ENCODE measurements at places on chromosomes 4 and X. TPM values are rescaled to one million over a fixed set of nuclear protein-coding genes. Genes with fewer than 3 reads are reported as not detected.

- no peak for DNase-seq
Observed at GRCh38 chr4:69073375-69073774, 22.9 kb upstream of the UGT2B7 start.

DNA sequence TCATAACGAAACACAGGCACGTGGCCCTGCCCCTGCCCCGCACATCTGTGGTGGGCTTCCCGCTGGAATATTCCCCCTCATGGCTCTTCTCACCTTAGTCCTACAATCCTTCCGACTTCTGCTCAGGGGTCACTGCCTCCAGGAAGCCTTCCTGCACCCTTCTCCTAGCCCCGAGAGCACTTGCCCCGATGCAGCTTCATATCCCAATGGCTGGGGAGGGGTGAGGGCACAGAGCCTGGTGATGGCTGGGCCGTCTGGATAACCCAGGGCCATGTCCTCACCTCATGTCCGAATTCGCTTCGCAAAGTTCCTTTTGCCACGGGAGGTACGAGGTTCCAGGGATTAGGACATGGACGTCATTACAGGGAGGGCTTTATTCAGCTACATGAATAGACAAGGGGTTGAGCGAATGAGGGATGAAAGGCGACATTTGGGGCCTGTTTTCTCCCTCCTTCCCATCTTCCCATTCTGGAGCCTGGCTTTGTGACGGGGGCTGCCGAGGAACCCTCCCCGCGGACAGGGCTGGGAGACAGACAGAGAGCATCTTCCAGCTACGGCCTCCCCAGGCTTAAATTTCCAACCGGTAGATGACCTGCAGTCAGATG lies 35.5 kb upstream of the HMX1 start:
- no peak for DNase-seq

DNA sequence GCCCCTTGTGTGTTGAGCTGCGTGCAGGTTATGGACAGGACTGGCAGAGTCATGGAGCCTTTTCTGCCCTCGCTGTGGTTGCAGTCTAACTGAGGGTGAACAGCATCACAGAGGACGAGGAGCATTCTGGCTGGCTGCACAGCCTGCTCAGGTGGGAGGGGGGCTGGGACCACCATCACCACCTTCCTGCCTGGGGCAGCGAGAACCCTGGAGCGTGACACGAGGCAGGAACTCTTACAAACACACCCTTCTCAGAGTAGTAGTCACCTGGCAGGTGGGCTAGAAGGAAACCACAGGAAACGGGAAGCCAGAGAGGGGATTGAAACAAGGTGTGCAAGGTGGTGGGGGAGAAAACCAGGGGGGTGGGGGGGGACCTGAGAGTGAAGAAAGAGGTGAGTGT lies 25.6 kb downstream of the TKTL1 start:
- DNase-seq: no peak

- peak; percentile 25 for DNase-seq
Observed at GRCh38 chrX:108199691-108200090, 108.1 kb downstream of the ATG4A start.

DNA sequence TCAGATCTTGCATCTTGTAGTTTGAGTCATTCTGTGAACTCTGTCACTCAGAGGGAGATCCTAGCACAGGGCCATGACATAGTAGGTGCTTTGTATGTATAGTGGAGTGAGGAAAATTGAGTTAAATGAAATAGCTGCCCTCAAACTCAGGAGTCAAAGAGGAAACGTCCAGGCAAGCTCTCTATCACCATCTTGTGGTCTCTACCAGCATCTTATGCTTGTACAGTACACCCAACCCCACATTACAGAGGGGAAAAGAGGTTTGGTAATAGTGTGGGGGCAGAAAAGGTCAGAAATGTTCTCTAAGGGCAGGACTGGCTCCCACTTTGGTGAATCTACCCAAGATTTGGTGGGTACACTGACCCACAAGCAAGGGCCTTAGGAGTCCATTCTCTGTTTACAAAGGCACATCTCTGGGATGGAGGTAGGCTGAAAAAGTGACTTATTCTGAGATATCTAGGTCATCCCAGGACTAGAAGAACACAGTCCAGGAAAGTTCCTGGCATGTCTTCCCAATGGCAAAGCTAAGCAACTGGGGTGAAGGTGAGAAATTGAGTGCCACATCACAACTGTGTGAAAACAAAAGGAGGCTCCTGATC lies 131.8 kb downstream of the OR13H1 start:
- no peak for DNase-seq

- no peak for DNase-seq
Observed at GRCh38 chrX:147735364-147735763, 176.4 kb upstream of the FMR1 start.

DNA sequence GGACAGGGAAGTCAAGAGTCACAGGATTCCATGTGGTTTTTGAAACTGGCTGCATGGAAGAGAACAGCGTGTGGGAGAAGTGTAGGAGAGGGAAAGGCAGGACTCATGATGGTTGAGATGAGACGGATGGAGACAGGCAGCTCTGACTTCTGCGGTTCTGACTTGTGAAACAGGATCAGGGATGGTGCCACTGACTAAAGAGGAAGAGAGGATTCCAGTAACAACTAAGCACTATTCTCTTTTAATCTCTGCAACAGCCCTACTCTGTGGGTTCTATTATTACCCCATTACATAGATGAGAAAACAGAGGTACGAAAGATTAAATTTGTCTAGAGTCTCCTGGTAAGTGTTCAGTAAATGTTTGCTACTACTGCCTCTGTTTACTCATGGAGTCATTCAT lies 156.3 kb downstream of the CBR4 start:
- DNase-seq: no peak

DNA sequence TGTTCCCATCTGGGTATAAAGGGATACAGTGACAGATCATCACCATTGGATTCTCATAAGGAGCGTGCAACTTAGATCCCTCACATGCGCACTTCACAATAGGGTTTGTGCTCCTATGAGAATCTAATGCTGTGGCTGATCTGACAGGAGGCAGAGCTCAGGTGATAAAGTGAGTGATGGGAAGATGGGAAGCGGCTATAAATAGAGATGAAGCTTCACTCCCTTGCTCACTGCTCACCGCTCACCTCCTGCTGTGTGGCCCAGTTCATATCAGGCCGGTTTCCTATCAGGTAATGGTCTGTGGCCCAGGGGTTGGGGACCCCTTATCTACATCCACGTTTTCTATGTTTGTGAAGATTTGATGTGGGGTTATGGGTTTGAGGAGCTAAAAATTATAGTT lies 43.7 kb downstream of the FAT4 start:
- no peak for DNase-seq

DNA sequence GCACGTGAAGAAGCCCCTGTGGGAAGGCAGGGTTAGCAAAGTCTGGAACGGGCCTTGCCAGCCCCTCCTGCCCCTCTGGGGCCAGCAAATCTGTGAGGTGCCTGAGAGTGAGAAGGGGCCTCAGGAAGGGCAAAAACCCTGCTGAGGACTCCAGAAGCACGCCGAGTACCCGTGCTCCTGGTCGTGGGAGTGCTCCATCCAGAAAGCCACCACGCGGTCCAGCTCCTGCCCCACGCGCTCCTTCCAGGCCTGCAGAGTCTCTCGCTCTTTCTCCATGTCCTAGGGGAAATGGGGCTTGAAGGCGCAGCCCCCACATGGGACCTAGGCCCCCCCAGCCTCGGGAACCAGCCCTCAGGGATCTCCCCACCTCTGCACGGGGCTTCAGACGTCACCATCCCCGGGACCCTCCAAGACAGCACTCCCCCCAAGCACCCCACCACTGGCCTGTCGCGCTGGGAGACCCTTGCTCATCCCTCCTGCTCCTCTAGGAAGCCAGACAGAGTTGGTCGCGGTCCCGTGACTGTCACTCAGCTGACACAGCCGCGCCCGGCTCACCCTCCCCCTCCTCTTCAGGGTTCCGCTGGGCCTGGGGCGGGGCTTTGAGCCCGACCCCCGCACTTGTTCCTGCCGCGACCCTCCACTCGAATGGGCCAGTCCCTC lies at the start of gene RENBP:
TSS of gene RENBP (minus strand) at position 504 of the 660 bp plus-strand sequence. CDS start at position 471, 33 bp downstream.
- no peak for DNase-seq

- no peak for DNase-seq
Observed at GRCh38 chr4:109989044-109989443, 76.4 kb downstream of the EGF start.

GRCh38 chr4:103008875-103009729 lies 10.4 kb downstream of the SLC9B1 start:
- DNase-seq: peak; percentile 14

DNA sequence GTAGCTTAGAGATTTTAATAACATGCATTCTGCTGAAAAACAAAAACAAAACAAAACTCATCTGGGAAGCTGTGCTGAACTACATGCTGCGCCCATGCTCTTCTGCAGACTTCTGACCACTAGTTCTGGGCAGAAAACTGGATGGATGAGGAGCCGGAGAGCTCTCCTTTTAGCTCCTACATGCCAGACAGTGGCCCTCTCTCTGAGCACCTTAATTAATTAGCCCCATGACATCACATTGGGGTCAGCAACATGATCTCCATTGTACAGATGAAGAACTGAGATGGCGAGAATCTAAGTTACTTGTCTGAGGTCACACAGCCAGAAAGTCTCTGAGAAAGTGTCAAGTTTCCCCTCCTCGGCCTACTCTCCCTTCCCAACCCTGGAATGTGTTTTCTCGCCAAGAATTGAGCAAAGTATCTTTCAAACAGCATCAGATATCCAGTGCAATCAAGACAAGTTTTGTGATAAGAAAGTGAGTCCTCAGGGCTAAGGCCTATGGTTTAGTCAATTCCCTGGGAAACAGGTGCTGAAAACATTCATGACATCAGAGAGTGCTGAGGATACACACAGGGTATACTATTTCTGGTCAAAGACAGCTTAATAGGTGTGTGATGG lies 21.6 kb downstream of the SCD5 start:
- no peak for DNase-seq

Gene TENM3
- 1.0 TPM for total RNA-seq

Gene INTU
- 12.1 TPM for total RNA-seq

Gene EDA2R
- total RNA-seq: 1.7 TPM

Gene SPANXN3
- not detected for total RNA-seq

Data from upper lobe of left lung (tissue), 6 donors.